ENCODE measurements at places on chromosomes 5 and 9.

DNA sequence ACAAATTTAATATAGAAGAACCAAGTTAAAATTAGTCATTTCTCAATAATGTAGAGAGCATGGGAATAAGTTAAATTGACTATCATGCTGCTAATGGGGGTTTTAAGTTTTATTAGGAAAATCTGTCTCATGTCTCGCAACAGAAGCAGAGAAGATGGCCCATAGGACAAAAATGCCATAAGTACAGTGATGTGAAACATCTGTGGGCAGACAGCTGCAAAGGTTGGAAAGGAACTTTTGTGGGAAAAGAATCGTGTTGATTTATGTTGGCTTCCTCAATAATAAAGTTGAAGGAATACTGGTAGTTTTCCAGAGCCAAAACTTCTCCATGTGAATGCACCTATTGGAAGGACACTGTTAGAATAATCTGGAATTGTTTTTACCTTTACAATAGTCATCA is 44.8 kb downstream of the VCAN start:
- DNase-seq, result no peak

GRCh38 chr5:31854181-31855133 is 215.5 kb downstream of the PDZD2 start:
- no peak for DNase-seq

DNA sequence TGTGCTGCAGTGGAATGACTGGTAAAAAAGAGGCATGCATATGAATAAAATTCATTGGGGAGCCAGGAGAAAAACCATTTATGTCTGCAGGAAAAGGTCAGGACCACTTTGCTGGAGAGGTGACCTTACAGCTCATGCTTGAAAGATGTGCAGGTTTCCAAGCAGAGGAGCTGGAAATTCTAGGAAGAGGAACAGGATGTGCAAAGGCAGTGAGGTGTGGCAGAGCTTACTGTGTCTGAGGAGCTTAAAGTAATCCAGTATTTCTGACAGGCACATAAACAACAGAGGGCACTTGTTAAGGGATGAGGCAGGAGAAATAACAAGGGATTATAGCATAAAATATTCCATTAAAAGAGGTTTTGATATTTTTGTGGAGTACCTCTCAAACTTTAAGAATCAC is 203.2 kb downstream of the CD180 start:
- no peak for DNase-seq

GRCh38 chr9:95584176-95584575 is 67.4 kb upstream of the PTCH1 start:
- DNase-seq, result no peak

GRCh38 chr9:84293001-84293798 is 47.4 kb downstream of the SLC28A3 start:
- no peak for DNase-seq

- DNase-seq, result no peak
Measured at GRCh38 chr5:135604056-135604455, 25.3 kb upstream of the CXCL14 start.

DNA sequence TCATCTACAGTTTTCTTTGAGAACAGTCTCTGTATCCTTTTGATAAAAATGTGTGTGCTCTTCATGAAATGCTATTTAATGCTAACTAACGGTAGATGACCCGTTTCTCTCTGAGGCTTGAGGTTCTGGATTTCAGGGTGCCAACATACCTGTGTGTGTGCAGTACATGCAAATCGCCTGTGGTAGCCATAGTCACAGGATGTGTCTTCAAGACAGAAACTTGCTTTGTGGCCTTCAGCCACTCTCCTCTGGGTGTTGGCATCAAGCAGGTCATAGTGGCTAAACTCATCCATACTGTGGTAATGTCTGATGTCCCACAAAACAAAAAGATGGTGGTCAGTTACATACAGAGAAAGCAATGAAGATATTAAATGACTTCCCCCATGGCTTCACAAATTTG is 4.2 kb downstream of the LOX start:
- DNase-seq, result no peak

DNA sequence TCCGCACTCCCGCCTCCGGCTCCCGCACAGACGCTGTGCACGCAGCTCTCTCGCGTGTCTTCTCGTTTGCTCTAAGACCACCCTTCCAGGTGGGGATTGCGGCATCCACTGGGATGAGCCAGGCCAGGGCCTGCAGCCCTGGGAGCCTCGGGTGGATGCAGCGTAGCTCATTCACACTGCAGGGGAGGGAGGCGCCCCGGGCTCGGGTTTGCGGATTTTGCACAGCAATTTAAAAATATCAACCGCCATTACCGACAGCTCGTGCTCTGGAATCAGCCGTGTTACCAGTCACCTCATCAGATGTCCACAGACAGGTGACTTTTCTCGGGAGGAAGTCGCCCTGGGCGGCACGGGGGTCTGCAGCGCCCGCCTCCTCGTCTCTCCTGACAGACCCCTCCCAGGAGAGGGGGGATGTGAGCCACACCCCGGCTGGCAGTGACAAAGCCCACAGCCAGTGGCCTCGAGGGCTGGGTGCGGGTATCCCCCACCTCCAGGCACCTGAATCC is 20.8 kb upstream of the SLC6A3 start:
- DNase-seq, result no peak

- DNase-seq, result no peak
Measured at GRCh38 chr5:10832421-10832820, 71.4 kb upstream of the DAP start.

- DNase-seq, result no peak
Measured at GRCh38 chr9:130405657-130406257, 39.0 kb upstream of the ASS1 start.

Measured in hematopoietic multipotent progenitor cell treated with erythropoietin and hydrocortisone succinate and interleukin-3 and kit ligand, for 8 days (in vitro differentiated cells).